ENCODE measurements at places on chromosomes 3 and 15. TPM values are rescaled to one million over a fixed set of nuclear protein-coding genes. Genes with fewer than 3 reads are reported as not detected.

Gene KNG1
- not detected for total RNA-seq

Gene SERPINI2
- not detected for total RNA-seq

Gene RSRC1
- total RNA-seq, result 24.8 TPM

Gene SCAANT1
- not detected for total RNA-seq

Gene SSUH2
- total RNA-seq, result 0.44 TPM

Gene NAALADL2
- total RNA-seq, result 4.0 TPM

Gene SRGAP3
- not detected for total RNA-seq

Gene IGF2BP2
- total RNA-seq, result 130 TPM

Gene MYO5A
- 87.9 TPM for total RNA-seq

Gene SETMAR
- total RNA-seq, result 15.4 TPM

Gene LRCH3
- total RNA-seq, result 71.2 TPM

Gene CPN2
- not detected for total RNA-seq

Gene NME9
- total RNA-seq, result not detected

Gene SAXO2
- total RNA-seq, result 0.67 TPM

Gene CD80
- not detected for total RNA-seq

Gene CELSR3
- 0.71 TPM for total RNA-seq

Gene SH2D7
- not detected for total RNA-seq

Gene SLC22A13
- total RNA-seq, result 0.44 TPM

Gene BUB1B
- 65.6 TPM for total RNA-seq

Gene CTXN2
- total RNA-seq, result 0.14 TPM

Gene FBXO40
- total RNA-seq, result not detected

Gene KIF23
- total RNA-seq, result 64.7 TPM

Gene MEX3B
- 18.2 TPM for total RNA-seq

Gene CLDN18
- not detected for total RNA-seq

Gene BTBD1
- total RNA-seq, result 58.0 TPM

Gene MESP1
- 1.7 TPM for total RNA-seq

Gene TRIM71
- not detected for total RNA-seq

Gene FAM227B
- total RNA-seq, result 1.8 TPM

Gene PROK2
- not detected for total RNA-seq

Gene PLSCR4
- 81.5 TPM for total RNA-seq

Gene CD86
- not detected for total RNA-seq

Gene PIERCE2
- total RNA-seq, result 2.3 TPM

Gene OCA2
- total RNA-seq, result not detected

Gene AP3B2
- total RNA-seq, result not detected

Gene PIK3CB
- total RNA-seq, result 28.4 TPM

Gene PRRT3
- 1.5 TPM for total RNA-seq

Gene KLF15
- 3.0 TPM for total RNA-seq

Gene GHSR
- not detected for total RNA-seq

Gene PCSK6
- total RNA-seq, result 0.72 TPM

Gene KCNMB3
- total RNA-seq, result 2.3 TPM

Gene ALG1L2
- total RNA-seq, result not detected

Gene VGLL3
- 4.2 TPM for total RNA-seq

Gene TERC
- total RNA-seq, result 10.0 TPM

Gene CLRN1
- not detected for total RNA-seq

Gene KLHL40
- not detected for total RNA-seq

Gene ANKUB1
- not detected for total RNA-seq

Gene HRG
- not detected for total RNA-seq

Gene LSMEM2
- total RNA-seq, result not detected

Gene BOC
- total RNA-seq, result not detected

Gene SPINT1
- total RNA-seq, result 4.2 TPM

Gene MDFIC2
- not detected for total RNA-seq

Gene MYO5C
- 19.4 TPM for total RNA-seq

Gene CCDC54
- not detected for total RNA-seq

Gene BDH1
- total RNA-seq, result 12.2 TPM

Gene SKOR1
- total RNA-seq, result 0.15 TPM

Gene GPR176
- 39.8 TPM for total RNA-seq

Gene DUOXA2
- total RNA-seq, result not detected

Gene UBA7
- 41.9 TPM for total RNA-seq

Gene THOC7
- 68.7 TPM for total RNA-seq

Measured in endothelial cell of umbilical vein (primary cell).